GM04504 (cell line): ENCODE measurements at places on chromosomes 11 and 22.
A peak's percentile ranks its signal among the peaks of the same experiment; 100 is the strongest.

DNA sequence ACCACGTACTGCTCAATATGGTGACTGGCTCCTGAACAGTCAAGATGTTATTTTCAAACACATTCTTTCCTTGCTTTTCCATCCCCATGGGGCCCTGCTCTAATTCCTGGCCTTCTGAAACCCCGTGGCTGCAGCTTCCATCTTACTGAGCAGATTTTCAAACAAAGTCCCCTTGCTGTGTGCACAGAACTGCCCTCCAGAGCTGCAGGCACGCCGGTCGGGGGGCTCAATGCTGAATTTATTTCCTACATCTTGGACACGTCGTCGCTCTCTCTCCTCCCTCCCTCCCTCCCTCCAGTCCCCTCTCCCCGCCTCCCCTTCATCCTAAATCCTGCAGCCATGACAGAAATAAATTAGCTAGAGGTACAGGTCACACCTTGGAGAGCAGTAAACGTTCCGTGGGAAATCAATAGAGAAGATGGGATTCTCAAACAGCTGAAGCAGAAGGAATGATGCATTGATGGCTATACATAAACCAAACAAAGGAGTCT, 243.1 kb upstream of the BLID start:
- no peak for DNase-seq

GRCh38 chr11:131987703-131988102, 617.3 kb downstream of the NTM start:
- no peak for DNase-seq

GRCh38 chr22:26285632-26286031, 116.4 kb downstream of the SEZ6L start:
- DNase-seq = no peak

DNA sequence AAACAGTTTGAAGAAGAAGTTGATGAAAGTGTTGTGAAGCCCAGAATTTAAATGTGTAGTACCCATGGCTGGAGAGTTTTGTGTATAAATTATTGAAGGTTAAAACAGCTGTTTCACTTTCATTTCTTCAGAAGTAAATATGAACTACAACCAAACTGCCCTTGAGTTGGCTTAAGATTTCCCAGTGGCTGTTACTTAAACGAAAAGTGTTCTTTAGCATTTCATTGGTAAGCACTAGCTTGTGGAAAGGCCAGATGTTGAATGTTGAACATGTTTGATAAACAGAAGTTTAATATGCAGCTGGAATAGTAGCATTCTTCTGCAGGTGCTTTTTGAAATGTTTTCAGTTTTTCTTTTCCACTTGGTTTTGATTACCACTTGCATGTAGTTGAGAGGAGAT, 83.2 kb upstream of the TNRC6B start:
- DNase-seq = no peak

DNA sequence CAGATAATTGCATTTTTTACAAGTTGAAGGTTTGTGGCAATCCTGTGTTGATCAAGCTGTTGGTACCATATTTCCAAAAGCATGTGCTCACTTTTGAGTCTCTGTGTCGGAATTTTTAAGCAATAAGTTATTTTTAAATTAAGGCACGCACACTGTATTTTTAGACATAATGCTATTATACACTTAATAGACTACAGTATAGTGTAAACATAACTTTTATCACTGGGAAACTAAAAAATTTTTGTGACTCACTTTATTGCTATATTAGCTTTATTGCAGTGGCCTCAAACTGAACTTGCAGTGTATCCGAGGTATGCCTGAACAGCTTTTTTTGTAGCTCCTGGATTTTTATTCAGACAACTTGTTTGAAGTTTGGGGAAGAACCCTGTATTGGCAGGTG, 31.3 kb upstream of the RRM1 start:
- DNase-seq = no peak

- DNase-seq = no peak
Measured at GRCh38 chr22:24506802-24507438, 11.8 kb downstream of the UPB1 start.

DNA sequence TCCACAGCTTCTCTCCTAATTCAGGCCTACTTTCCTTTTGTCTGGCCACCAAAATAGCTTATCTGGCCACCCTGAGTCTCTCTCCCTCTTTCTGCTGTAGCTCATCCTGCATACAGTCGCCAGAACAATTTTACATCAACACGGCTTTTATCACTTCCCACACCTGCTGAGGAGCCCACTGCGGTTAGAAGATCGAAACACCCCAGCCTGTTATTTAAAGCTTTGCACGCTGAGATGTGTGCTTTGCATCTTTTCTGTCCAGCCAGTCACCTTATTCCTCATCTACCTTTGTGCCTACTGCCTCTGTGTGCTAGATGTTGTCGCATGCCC, 96.0 kb downstream of the COMMD9 start:
- DNase-seq = no peak

DNA sequence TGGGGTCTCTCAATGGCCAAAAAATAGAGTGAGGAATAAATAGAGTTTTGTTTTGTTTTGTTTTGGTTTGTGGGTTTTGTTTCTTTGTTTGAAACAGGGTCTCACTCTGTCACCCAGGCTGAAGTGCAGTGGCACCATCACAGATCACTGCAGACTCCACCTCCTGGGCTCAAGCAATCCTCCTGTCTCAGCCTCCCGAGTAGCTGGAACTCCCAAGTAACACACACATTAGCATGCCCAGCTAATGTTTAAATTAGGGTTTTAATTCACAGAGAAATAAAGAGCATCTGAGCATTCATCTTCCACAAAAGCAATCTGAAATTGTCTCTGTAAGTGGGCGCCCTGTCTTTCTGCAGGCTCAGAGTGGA, 9.2 kb upstream of the IFITM3 start:
- no peak for DNase-seq

- DNase-seq = no peak
Measured at GRCh38 chr11:19242179-19242932, 1.6 kb upstream of the E2F8 start.

DNA sequence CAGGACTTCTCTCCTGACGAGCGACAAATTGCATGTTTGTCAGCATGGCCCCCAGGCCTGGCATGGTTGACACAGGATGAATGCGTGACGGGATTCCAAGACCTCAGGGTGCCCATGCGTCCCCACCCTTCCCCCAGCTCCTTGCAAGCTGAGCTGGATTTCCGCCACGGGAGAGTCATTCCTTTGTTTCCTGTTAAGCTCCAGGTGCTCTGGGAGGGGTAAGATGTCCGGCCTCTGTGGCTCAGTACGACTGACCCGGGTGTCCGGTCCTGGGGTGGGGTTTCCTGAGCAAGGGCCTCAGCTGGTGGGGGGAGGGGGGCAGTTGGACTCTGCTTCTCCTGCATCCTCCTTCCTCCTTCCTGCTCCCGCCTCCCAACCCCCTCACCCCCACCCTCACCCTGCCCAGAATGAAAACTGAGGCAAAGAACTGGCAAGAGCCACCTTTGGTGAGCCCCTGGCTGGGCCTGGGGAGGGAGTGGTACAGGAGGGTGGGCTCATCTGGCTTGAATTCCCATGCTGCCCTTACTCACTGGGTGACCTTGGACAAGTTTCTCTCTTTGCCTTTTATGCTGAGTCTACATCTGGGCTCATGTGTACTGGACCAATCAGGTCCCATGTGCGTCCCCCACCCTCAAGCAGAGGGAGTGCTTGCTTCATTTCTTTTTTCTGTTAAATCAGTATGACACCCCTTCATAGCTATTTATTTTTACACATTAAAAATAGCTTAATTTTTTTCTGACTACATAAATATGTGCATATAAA, 2.5 kb downstream of the CDC42EP2 start:
- DNase-seq = peak; percentile 79

- no peak for DNase-seq
Measured at GRCh38 chr11:8987446-8987845, 16.4 kb downstream of the NRIP3 start.

DNA sequence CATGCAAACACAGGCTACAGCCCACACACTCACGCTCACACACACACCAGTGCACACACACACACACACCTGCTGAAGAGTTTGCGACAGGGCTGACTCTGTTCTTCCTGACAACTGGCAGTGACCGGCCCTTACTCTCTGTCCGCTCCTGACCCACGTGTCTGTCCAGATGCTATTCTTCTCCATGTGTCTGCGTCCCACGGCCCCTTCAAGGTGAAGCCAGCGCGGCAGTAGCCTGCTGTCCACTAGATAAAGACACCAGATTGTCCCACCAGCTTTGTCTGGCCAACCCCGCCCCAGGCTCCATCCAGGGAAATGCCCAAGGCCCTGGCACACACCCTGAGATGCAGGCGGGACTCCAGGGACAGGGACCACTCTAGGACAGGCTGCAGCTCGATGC, 713.9 kb downstream of the BRD1 start:
- no peak for DNase-seq

DNA sequence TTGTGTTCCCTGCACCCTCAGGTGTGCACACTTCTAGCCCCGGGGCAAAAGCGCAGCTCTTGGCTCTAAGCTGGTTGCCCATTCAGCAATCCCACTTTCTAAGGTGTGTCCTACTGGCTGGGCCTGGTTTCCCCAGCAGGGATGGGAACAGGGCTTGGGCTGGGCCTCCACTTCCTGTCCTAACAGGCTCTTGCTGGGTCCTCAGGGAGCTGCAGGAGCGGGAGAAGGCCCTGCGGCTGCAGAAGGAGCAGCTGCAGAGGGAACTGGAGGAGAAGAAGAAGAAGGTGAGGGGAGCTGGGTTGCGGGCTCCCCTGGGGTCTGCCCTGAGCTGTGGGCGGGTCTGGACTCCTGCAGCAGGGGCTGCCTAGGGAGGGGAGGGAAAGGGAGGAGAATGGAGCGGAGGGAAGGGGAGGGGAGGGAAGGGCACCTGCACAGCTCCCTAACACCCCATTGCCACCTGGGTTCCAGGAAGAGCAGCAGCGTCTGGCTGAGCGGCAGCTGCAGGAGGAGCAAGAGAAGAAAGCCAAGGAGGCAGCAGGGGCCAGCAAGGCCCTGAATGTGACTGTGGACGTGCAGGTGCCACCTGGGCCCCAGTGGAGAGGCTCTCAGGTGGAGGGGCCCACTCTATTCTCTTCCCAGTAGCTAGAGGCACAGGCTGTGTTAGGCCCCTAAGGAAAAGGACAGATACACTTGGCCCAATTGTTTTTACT, 24.6 kb downstream of the INCENP start:
- no peak for DNase-seq

DNA sequence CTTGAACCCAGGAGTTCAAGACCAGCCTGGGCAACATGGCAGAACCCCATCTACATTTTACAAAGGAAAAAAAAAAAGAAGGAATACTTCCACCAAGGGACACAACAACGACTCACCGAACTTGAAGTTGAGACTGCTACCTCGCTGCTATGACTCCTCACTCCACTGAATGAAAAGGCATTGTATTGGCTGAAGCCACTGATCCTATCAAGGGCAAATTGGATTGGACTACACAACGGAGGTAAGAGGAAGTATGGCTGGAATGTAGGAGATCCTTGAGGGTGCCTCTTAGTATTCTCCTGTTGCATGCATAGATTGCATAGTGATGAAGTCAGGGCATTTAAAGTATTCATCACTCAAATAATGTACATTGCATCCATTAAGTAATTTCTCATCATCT, 97.9 kb downstream of the CWF19L2 start:
- DNase-seq = no peak

- no peak for DNase-seq
Measured at GRCh38 chr11:55457641-55458040, 89.9 kb downstream of the OR4A15 start.

DNA sequence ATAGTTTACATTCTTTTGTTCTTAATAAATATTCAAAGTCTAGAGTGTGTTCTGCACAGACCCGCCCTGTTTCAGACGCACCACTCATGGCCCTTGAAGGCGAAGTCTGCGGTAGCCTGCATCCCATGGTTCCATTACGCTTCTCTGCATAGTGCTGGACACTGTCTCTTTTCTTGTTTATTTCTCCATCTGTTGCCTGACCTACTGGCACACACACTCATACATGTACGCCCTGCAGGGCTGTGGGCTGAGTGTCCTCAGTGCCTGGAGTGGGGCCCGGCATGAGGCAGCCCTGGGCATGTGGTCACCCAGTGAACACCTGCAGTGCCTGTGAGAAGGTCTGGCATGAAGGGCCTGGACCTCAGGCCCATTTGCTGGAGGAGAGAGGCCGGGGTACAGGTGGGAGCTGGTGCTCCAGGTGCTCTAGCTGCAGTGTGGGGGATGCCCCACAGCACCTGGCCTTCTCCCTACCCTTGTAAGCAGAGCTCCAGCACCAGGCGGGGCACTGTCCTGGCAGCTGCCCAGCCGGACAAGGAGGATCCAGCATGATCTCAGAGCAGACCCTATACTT, 404.1 kb downstream of the TBC1D22A start:
- DNase-seq = no peak

GRCh38 chr11:73200256-73200655, 17.8 kb upstream of the P2RY2 start:
- no peak for DNase-seq
